Ovary (tissue), 10 donors: ENCODE measurements at places on chromosomes 16 and 17. TPM values are rescaled to one million over a fixed set of nuclear protein-coding genes. Genes with fewer than 3 reads are reported as not detected.

GRCh38 chr17:75036643-75037268, 10.0 kb downstream of the ATP5PD start:
- peaks cover 2% of the 10 kb centered on the region for H3K4me1 ChIP-seq
- H3K36me3 ChIP-seq, result no peaks in the 10 kb centered on the region
- peak overlapping the region; percentile 22 for H3K27ac ChIP-seq

DNA sequence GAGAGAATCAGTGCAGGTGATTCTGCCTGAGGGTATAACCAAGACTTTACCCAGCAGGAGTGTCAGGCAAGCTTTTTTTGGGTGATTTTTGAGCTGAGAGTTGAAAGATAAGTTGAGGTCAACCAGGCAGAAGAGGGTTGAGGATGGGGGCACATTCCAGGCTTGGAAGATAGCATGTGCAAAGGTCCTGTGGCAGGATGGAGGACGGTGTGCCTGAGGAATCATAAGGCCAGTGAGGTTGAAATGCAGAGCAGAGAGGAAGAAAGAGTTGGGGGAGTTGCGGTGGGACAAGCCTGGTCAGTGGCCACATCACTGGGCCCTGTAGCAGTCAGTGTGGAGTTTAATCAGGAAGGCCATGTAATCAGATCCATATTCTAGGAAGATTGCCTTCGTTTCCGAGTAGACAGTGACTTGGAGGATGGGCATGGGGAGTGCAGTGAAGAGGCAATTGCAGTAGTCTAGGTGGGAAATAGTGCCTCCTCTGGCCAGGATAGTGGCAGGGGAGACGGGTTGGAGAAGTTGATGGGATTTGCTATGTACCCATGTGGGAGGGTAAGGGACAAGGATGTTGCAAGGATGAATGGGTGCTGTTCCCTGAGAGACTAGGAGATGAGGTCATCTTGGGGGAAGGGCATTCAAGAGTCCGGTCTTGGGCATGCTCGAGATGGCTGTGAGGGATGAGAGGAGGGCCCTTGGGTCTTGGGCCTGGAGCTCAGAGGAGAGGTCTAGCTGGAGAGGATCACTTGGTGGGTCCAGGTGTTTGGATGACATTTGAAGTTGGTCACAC, 3.9 kb downstream of the PLEKHG4 start:
- no peaks in the 10 kb centered on the region for H3K36me3 ChIP-seq
- no peak overlapping the region for H3K27ac ChIP-seq
- H3K27me3 ChIP-seq, result no peaks in the 10 kb centered on the region
- peaks cover 11% of the 10 kb centered on the region for H3K4me1 ChIP-seq
- H3K4me3 ChIP-seq, result no peak overlapping the region
- DNase-seq, result no peak

The TLCD3B gene
- not detected for total RNA-seq

- peaks cover 4% of the 10 kb centered on the region for H3K4me1 ChIP-seq
- no peak for DNase-seq
- H3K36me3 ChIP-seq, result no peaks in the 10 kb centered on the region
- H3K27ac ChIP-seq, result no peak overlapping the region
- no peaks in the 10 kb centered on the region for H3K27me3 ChIP-seq
These were observed 45.5 kb upstream of the TNRC6A start for GRCh38 chr16:24683847-24684493.
